ENCODE measurements at places on chromosomes 16 and 17. TPM values are rescaled to one million over a fixed set of nuclear protein-coding genes. Genes with fewer than 3 reads are reported as not detected.
A peak's percentile ranks its signal among the peaks of the same experiment; 100 is the strongest.

DNA sequence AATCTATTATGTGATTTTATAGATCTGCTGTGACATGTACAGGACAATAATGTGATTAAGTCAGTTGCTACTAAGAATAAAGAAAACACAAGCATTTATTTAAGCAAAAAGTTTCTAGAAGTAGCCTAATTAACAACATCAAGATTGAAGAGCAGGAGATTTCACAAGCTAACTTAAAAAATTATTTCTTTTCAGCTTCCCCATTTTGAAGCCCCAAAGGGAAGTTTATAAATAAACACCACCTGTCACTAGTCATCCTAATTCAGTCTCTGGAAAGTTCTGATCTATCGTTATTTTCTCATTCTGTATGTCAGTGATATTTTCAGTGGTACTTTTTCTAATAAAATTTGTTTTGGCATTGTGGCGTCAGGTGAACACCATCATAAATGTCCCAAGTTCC is 8.3 kb downstream of the CAPNS2 start:
- H3K4me1 ChIP-seq: no peaks in the 10 kb centered on the region
- H3K27me3 ChIP-seq: peaks cover 7% of the 10 kb centered on the region
- H3K4me3 ChIP-seq: no peak overlapping the region
- DNase-seq: no peak
- H3K27ac ChIP-seq: no peak overlapping the region

DNA sequence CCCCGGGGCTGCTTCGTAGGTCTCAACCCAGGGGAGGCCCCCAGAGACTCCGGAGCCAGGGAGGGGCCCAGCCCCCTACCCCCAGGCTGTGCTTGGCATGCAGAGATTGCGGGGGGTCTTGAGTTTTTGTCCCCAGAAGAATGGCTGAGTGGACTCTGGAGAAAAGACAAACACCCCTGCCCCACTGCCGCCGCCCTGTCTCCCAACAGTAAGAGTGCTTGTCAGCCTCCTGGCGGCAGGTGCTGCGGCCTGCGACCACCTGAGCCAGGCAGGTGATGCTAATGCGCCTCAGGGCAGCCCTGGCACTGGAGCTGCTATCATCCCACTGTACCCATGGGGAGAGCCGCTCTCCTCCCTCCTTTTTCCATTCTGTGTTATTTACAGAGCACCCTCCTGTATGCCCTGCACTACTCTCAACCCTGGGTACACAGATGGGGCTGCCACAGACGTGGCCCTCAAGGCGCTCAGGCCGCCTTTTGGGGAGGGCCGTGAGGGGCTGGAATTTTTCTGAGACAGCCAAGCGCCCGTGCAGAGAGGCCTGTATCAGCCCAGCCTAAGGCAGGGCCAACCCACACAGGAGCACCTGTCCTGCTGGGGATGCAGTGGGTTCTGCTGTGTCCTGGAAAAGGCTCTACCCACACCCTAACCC is 2.6 kb upstream of the IL17C start:
- peak overlapping the region; percentile 37 for H3K4me3 ChIP-seq
- H3K36me3 ChIP-seq: peaks cover 2% of the 10 kb centered on the region
- no peak for DNase-seq

DNA sequence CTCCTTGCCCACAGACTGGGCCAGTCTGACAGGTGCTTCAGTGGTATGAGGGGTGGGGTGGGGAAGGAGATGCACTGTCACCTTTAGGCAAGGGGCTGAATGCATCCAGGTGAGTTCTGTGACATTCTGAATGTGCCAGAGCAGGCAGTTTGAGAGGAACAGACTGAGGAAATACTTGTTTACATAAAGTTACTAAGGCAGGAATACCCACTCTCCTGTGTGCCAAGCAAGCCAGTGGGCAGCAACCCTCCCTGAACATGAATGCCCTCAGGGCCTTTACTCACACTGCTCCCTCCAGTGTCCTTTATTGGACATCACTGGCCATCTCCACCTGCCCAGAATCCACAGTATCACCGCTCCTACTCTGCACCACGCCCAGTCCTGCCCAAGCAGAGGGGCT is 33.1 kb upstream of the ULK2 start:
- peaks cover 24% of the 10 kb centered on the region for H3K36me3 ChIP-seq
- no peak for DNase-seq

DNA sequence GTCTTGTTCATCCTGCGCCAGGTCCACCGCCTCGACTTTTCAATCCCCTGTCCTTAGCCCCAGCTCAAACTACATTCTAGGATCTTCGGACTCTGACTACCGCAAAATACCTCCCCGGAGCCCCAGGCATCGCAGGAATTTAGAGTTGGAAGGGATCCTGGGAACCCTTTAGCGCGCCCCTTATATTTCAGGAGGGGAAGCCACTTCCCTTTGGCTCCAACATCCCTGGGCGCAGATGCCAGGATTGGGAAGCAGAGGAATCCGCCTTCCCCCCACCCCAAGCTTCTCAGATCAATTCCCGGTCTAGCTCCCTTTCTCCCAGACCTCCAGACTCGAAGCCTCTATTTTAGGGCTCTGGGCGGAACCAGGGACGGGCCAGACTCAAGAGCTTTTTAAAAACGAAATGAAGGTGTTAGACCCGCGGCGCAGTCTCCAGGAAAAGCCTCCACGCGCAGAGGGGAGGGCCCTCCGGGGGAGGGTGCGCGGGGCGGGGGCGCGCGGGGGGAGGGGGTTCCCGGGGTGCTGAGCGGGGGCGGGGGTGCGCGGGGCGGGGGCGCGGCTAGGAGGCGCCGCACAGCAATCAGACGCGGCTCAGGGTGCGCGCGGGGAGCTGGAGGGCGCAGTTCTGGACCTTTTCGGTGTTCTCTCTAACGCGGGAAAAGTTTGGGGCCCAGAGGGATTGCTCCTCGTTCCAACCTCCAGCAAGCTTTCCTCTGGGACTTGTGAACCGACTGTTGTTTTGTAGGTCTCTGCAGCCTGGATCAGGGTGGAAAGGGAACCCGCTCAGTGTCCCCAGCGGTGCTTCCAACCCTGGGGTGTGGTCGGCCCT is 1.6 kb downstream of the AHSP start:
- peaks cover 29% of the 10 kb centered on the region for H3K27me3 ChIP-seq
- no peak for DNase-seq
- no peak overlapping the region for H3K27ac ChIP-seq
- H3K4me1 ChIP-seq: peaks cover 5% of the 10 kb centered on the region

- H3K27me3 ChIP-seq: no peaks in the 10 kb centered on the region
- no peaks in the 10 kb centered on the region for H3K36me3 ChIP-seq
- no peak overlapping the region for H3K4me3 ChIP-seq
- no peak for DNase-seq
Measured at GRCh38 chr16:14331020-14331419, 259.9 kb downstream of the MRTFB start.

GRCh38 chr17:29677221-29677791 is 54.6 kb upstream of the CORO6 start:
- peaks cover 15% of the 10 kb centered on the region for H3K4me1 ChIP-seq
- DNase-seq: no peak
- no peak overlapping the region for H3K4me3 ChIP-seq
- peaks cover 32% of the 10 kb centered on the region for H3K36me3 ChIP-seq

GRCh38 chr17:15237106-15237425 is 28.1 kb downstream of the PMP22 start:
- H3K4me3 ChIP-seq: no peak overlapping the region
- H3K4me1 ChIP-seq: peaks cover 5% of the 10 kb centered on the region
- no peaks in the 10 kb centered on the region for H3K27me3 ChIP-seq
- no peaks in the 10 kb centered on the region for H3K36me3 ChIP-seq
- DNase-seq: no peak

DNA sequence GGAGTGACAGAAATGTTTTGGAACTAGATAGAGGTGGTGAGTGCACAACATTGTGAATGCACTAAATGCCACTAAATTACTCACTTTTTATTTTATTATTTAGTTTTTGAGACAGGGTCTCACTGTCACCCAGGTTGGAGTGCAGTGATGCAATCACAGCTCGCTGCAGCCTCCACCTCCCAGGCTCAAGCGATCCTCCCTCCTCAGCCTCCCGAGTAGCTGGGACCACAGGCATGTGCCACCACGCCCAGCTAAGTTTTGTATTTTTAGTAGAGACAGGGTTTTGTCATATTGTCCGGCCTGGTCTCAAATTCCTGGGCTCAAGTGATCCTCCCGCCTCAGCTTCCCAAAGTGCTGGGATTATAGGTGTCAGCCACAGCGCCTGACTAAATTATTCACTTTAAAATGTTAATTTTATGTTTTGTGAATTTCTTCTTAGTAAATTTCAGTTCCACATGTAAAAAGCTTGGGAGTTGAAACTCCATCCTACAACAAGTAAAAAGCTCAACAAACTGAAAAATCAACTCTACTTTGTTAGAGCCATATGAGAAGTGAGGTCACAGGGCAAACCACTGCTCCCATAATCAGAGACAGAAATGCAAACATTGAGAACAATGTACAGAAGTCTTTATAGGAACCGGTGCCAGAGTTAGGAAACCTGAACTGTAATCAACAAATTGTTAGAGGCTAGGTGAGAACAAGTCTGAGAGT is 13.8 kb upstream of the SLC5A10 start:
- DNase-seq: no peak
- no peaks in the 10 kb centered on the region for H3K36me3 ChIP-seq
- peaks cover 16% of the 10 kb centered on the region for H3K27me3 ChIP-seq

- peaks cover 2% of the 10 kb centered on the region for H3K36me3 ChIP-seq
- H3K27me3 ChIP-seq: peaks cover 94% of the 10 kb centered on the region
- DNase-seq: no peak
- H3K4me3 ChIP-seq: peak overlapping the region; percentile 9
- H3K4me1 ChIP-seq: peaks cover 33% of the 10 kb centered on the region
Measured at GRCh38 chr17:48720266-48721008, 1.9 kb downstream of the PRAC1 start.

GRCh38 chr17:74779948-74780400 is 3.8 kb upstream of the NAT9 start:
- H3K27me3 ChIP-seq: no peaks in the 10 kb centered on the region
- H3K4me3 ChIP-seq: peak overlapping the region; percentile 65
- DNase-seq: peak; percentile 53

- H3K27me3 ChIP-seq: no peaks in the 10 kb centered on the region
- H3K4me3 ChIP-seq: no peak overlapping the region
- peaks cover 5% of the 10 kb centered on the region for H3K36me3 ChIP-seq
- no peak for DNase-seq
- H3K4me1 ChIP-seq: peaks cover 4% of the 10 kb centered on the region
Measured at GRCh38 chr16:46573008-46573833, 48.0 kb downstream of the SHCBP1 start.

DNA sequence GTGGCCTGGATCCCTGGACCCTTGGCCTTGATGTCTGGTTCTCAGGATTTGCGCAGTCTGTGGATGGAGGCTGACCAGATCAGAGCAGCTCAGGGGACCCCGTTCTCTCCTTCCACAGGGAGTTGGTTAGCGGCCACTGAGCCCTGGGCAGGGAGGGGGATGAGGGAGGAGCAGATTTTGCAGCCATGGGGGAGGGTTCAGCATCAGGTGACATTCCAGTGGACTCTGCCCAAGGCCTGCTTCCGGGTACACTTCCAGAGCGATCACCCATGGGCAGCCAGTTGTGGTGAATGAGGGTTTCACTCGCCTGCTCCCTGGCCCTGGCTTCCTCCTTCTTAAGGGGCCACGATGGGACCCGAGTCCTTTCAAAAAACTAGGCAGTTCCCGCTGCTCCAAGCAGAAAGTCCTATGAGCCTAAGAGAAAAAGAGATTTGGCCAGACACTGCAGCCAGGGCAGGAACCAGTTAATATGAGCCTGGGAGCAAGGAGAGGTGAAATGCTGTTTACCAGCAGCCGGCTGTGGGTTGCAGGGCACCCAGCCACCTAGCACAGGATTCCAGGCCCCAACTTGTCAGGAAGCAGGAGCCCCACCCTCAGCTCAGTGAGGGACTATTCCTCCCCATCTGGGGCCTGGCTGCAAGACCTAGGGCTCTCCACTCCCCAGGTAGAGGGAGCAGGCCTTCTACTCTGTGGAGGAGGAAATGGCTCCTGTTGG is 4.7 kb upstream of the GPRC5C start:
- no peaks in the 10 kb centered on the region for H3K36me3 ChIP-seq
- H3K27ac ChIP-seq: no peak overlapping the region
- peaks cover 6% of the 10 kb centered on the region for H3K4me1 ChIP-seq
- peaks cover 45% of the 10 kb centered on the region for H3K27me3 ChIP-seq

GRCh38 chr17:15744074-15744676 is 12.1 kb downstream of the TBC1D26 start:
- peaks cover 19% of the 10 kb centered on the region for H3K27me3 ChIP-seq
- H3K27ac ChIP-seq: no peak overlapping the region
- no peak overlapping the region for H3K4me3 ChIP-seq
- H3K36me3 ChIP-seq: no peaks in the 10 kb centered on the region
- no peaks in the 10 kb centered on the region for H3K4me1 ChIP-seq
- no peak for DNase-seq

DNA sequence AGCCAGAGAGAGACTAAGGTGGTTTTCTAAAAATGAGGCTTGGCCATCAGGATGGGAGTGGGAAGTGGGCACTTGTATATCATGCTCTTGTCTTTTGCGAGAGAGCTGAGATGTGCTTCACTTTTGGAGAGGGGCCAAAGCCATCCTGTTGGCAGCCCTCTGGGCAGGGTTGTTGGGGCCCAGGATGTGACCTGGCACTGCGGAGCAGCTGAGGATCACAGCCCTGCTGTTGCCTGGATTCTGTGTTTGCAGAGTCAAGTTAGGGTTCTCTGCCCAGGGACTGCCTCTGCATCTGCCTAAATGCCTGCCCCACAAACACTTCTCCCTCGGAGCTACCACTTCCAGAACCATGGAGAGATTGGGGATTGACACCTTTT is 71.2 kb downstream of the PLD6 start:
- no peak for DNase-seq
- H3K4me3 ChIP-seq: no peak overlapping the region
- no peak overlapping the region for H3K27ac ChIP-seq
- no peaks in the 10 kb centered on the region for H3K27me3 ChIP-seq
- peaks cover 1% of the 10 kb centered on the region for H3K4me1 ChIP-seq

GRCh38 chr16:66020642-66021041 is 345.8 kb upstream of the CDH5 start:
- H3K36me3 ChIP-seq: no peaks in the 10 kb centered on the region
- H3K27ac ChIP-seq: no peak overlapping the region
- no peaks in the 10 kb centered on the region for H3K27me3 ChIP-seq
- no peak for DNase-seq
- H3K4me1 ChIP-seq: no peaks in the 10 kb centered on the region
- H3K4me3 ChIP-seq: no peak overlapping the region

GRCh38 chr16:86067516-86067915 is 168.6 kb downstream of the IRF8 start:
- no peak for DNase-seq
- H3K27ac ChIP-seq: no peak overlapping the region
- no peaks in the 10 kb centered on the region for H3K36me3 ChIP-seq
- peaks cover 6% of the 10 kb centered on the region for H3K27me3 ChIP-seq
- no peaks in the 10 kb centered on the region for H3K4me1 ChIP-seq

The SOCS1 gene
- 165 TPM for total RNA-seq

The C1QL1 gene
- total RNA-seq: not detected

The KPNB1 gene
- 335 TPM for total RNA-seq

The OR3A1 gene
- 0.23 TPM for total RNA-seq

The RNF43 gene
- not detected for total RNA-seq

The PLLP gene
- total RNA-seq: 0.26 TPM

The SLC16A6 gene
- total RNA-seq: 5.8 TPM

The KIF2B gene
- total RNA-seq: not detected

The CHP2 gene
- total RNA-seq: not detected

The MYH13 gene
- total RNA-seq: not detected

Data from activated naive CD8-positive, alpha-beta T cell treated with anti-CD3 and anti-CD28 coated beads, Interleukin-2, amount 10 ng/mL, durations not matched to agents 7 days and 5 days (primary cell).